Stimulated activated CD8-positive, alpha-beta memory T cell treated with anti-CD3 and anti-CD28 coated beads, Interleukin-12 subunit alpha, Interleukin-12 subunit beta, amount 100 ng/mL, for 1 hour (primary cell): ENCODE measurements at places on chromosomes 11 and 22.
A peak's percentile ranks its signal among the peaks of the same experiment; 100 is the strongest.

DNA sequence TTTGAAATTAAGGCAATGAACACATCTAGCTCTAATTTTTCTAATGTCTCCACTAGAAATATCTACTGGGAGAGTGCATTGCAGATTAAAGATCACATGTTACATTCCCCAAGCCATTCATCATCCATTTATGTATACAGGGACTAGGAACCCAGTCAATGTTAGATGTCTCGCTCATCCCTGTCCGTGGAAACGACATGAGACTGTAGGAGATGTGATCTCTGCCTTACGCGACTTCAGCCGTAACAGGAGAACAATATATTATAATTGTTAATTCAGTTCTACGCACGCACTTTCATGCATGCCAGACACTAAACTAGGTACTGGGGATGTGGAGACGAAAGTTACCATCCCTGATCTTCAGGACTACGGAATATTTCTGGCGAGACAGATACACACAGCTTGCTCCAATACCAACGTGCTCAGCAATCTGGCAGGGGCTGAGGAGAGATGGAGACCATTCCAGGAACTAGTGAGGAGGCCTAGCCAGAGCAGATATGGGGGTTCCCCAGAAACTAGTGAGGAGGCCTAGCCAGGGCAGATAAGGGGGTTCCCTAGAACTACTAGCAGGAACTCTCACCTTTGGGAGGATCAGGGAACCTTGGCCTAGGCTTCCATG lies 706 bp downstream of the DCPS start:
- DNase-seq: no peak

- peak; percentile 24 for DNase-seq
Measured at GRCh38 chr11:118705111-118705741, 25.8 kb upstream of the TREH start.

- DNase-seq: no peak
Measured at GRCh38 chr11:3641701-3642070, at the start of gene ART5. TSS of gene ART5 (minus strand) at chr11:3641992. CDS start at chr11:3641862, 130 bp downstream.

DNA sequence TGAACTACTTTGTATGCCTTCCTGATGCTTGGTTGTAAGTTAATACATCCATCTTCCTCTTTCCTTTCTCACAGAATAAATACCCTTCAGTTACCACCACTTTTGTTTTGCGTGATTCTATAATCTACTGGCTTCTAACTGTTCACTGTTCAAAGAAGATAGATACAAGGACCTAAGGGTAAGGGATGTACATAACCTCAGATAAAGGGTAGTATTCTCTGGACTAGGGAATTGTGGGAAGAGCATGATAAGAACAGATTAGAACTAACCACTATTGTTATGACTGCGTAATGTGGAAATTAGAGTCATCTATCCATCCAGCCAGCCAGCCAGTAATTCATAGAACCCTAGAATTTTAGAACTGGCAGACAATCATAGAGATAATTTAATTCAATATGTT lies 36.4 kb downstream of the MAP6 start:
- no peak for DNase-seq

DNA sequence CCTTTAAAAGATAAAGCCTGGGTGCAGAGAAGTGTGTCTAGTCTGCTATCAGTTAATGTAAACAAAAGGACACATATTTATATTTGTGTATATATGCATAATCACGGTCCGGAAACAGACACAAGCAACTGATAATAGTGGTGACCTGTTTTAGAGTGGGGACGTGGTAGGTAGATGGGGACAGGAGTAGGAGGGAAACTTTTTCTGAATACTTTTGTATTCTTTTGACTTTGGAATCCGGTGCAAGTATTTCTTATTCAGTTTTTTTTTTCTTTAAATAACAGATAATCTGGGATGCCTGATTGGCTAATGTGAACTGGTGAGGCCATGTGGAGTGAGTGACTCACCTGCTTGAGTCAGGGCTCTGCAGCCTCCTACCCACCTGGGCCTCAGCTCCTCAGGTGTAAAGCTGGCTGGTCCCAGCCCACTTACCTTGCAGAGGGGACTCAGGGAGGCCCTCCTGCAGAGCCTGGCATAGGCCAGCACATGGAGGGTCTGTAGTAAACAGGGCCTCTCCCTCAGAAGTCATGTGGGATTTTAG lies 15.3 kb downstream of the MICAL2 start:
- DNase-seq: no peak

DNA sequence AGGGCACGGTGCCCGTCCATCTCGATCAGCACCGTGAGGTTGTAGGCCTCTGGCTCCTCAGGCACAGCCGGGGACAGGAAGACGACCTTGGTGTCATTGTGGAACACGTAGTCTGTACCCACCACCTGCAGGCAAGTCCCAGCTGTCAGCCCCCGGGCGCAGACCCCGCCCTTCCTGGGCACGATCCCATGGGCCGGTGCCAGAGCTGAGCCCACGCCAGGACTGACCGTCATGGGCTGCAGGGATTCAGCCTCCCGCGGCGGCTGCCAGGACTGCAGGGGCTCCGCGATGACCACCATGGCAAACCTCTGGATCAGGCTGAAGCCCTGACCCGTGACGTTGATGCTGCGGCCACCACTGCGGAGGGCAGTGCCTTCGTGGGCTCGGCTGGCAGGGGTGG lies 11.8 kb upstream of the MAPK11 start:
- no peak for DNase-seq

- no peak for DNase-seq
Measured at GRCh38 chr11:98600786-98601773, 419.7 kb upstream of the CNTN5 start.

- DNase-seq: no peak
Measured at GRCh38 chr11:110373051-110373702, 56.6 kb upstream of the FDX1 start.

- DNase-seq: no peak
Measured at GRCh38 chr11:14322510-14322909, 36.5 kb downstream of the RRAS2 start.

- DNase-seq: no peak
Measured at GRCh38 chr11:36500315-36500721, 9.8 kb downstream of the TRAF6 start.

GRCh38 chr22:43110927-43111623 lies 525 bp downstream of the BIK start:
- DNase-seq: no peak

GRCh38 chr11:12149672-12150225 lies 39.4 kb downstream of the MICAL2 start:
- no peak for DNase-seq

DNA sequence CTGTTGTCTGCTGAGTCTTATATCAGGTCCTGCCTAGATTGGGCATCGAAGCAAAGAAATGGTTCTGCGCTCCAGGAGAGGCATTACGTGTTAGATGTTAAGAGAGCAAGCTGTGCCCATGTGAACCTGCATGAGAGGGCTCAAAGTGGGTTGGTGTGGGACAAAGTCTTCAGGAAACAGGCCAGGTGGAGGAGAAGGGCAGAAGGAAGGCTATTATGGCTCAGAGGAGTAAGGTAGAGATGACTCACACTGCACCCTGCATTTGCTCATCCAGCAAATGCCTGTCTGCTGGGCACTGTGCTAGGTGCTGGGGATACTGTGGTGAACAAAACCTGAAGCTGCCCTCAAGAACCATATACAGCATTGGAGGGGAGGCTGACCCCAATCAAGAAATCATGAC lies 5.8 kb downstream of the USP35 start:
- no peak for DNase-seq

GRCh38 chr11:114563077-114563476 lies 3.4 kb upstream of the NXPE1 start:
- no peak for DNase-seq

DNA sequence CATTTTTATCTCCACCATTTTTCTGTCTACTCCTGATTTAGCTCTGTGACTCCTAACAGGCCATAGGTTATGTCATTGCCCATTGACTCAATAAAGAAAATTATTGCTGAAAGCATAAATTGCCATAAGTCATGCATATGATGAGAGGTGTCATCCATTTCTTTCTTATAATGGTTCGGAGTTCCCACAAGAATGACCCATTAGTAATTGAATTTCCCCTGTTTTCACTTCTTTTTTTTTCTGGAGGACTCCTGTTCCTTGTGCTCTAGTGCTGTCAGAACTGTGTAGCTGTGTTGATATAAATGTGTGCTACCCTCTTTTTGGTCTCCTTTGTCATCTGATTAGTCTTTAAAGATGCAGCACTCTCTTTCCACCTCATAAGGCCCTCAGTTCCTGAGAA lies 22.9 kb upstream of the CARD18 start:
- no peak for DNase-seq

DNA sequence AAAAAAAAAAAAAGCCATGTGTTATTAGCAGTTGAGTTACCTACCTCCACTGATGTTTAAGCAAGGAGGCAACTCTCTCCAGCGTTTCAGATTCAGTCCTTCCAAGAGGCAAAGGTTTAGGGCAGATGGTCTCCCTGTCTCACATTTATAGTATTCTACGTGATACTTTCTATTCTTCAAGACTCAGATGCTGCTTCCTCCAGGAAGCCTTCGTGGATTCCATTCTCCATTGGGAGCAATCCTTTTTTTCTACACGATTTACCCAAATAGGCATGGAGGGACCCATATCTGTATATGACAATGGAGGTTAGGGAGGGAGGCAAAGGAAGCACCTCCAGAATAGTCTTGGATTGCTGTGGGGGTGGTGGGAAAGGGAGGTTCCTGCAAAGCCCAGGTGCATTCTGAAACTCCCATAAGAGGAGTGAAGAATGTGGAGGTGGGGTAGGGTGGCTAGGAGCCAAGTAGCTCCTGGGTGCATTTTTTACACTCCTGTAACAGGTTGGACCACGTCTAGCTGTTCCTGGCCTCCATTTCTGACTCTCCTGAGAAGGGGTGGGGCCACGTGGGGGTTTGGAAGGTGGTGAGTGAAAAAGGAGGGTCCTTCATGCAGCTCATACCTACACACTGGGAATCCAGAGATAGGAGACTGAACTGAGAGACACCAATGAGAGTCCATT lies 16.2 kb downstream of the YPEL4 start:
- no peak for DNase-seq

- no peak for DNase-seq
Measured at GRCh38 chr22:25373961-25374360, 154.5 kb downstream of the CRYBB2 start.

DNA sequence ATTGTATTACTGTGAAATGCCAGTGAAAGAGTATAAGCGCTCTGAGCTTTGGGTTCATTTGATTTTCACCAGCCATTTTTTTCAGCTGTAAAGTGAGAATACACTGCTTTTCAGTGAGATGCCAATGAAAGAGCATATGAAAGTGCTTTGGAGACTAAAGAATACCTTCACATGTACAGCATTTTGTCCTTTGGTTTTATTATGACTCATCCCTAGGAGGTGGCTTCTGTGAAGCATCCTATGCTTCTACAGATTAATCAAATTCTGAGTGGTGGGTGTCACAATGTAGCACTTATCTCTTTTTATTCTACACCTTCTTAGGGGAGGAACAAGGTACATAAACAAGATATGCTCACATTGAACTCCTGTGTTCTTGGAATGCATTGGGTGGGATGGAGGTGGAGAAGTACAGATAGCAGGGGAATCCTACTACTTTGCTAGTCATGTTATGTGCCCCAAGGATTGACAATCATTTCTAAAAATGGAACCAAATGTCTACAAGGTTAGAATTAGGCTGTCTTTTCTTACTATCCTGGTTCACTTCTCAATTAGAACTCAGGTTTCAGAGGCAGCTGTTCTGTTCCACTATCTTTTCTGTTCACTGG lies 18.7 kb downstream of the TRIM44 start:
- DNase-seq: no peak

DNA sequence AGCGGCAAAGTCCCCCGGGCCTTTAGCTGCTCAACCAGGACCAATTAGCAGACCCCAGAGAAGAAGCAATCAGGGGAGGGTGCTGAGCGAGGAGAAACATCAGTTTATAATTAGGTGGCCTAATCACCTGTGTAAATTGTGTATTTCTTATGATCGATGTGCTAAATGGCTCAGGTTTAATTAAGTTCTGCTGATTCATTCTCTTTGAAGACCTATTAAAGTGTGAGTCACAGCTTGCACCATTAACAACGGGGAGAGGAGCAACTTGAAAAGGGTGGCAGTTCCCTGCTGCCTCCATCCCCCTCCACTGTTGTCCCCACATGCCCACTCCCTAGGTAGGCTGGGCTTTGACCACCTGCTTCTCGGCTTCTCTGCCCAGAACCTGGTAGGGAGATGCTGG lies 10.7 kb downstream of the ISX start:
- no peak for DNase-seq

DNA sequence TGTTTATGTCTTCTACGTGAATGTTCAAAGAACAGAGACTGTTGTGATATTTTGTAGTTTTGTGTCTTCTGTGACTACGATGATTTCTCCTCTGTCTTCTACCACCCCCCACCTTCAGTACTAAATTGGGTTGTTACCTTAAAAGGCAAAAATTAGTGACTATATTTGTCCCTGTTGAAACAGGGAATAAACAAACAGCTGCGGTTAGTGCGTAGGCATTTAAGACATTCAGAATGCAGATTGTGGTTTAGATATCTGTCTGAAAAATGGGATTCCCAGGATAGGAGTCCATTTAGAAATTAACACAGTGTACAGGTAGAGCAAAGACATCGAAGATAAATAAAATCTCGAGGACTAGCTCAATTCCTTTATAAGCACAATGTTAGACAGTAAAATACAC lies 15.6 kb upstream of the ARHGAP42 start:
- no peak for DNase-seq

- DNase-seq: no peak
Measured at GRCh38 chr11:124880290-124880611, 15.0 kb downstream of the ROBO3 start.

- DNase-seq: no peak
Measured at GRCh38 chr11:71948314-71949027, 19.6 kb downstream of the RNF121 start.

- DNase-seq: no peak
Measured at GRCh38 chr11:2553886-2554285, 109.1 kb downstream of the KCNQ1 start.

- DNase-seq: no peak
Measured at GRCh38 chr11:117497206-117497951, 169.7 kb downstream of the CEP164 start.

DNA sequence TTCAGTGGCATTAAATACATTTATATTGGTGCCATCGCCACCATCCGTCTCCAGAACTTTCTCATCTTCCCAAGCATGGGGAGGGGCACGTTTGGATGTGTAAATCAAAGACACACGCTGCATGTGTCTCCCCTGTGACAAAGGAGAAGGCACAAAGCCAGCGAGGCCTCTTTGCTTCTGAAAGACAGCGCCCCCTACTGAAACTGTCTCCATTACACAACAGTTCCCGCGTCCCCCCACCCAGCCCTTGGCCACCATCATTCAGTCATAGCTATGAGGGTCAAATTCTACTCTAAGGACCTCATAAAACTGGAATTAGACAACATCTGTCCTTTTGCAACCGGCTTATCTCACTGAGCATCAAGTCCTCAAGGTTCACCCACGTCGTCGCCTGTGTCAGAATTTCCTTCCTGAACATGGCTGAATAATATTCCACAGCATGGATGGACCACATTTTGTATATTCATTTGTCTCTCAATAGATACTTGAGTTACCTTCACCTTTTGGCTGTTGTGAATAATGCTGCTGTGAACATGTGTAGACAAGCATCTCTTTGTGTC lies 64.8 kb downstream of the IGF2 start:
- no peak for DNase-seq

- no peak for DNase-seq
Measured at GRCh38 chr11:86214710-86215109, 29.8 kb upstream of the EED start.

GRCh38 chr11:64745521-64746328 lies 1.8 kb upstream of the RASGRP2 start:
- DNase-seq: peak; percentile 68

GRCh38 chr11:121236115-121237001 lies 56.2 kb upstream of the SC5D start:
- no peak for DNase-seq
